ENCODE measurements at places on chromosomes 5 and 9.
A peak's percentile ranks its signal among the peaks of the same experiment; 100 is the strongest.

- no peak for DNase-seq
These were observed 38.8 kb downstream of the RASGEF1C start for GRCh38 chr5:180170106-180170809.

GRCh38 chr9:15743512-15743911 is 190.7 kb downstream of the CCDC171 start:
- DNase-seq: no peak

DNA sequence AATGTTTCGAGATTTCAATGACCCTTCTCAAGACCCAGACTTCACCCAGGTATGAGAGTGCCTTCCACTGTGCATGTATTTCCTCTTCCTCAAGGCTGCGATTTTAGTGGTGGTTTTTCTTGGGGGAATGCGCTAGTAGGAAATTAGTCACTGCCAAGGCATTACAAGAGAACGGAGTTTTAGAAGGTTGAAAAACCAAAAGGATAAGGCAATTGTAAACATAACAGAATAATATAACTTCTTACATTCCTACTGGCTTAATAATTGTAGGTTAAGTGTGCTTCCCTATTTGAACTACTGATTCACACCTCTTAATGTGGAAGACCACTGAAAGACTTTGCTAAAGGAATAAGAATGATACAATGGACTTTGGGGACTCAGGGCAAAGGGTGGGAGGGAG is 38.9 kb downstream of the ACO1 start:
- DNase-seq: no peak

GRCh38 chr5:38518341-38518740 is 38.1 kb downstream of the LIFR start:
- no peak for DNase-seq

GRCh38 chr5:144065786-144066185 is 104.7 kb downstream of the YIPF5 start:
- DNase-seq: no peak

GRCh38 chr9:4116723-4117460 is 183.0 kb downstream of the GLIS3 start:
- DNase-seq: peak; percentile 75

- no peak for DNase-seq
These were observed 45.7 kb upstream of the PANK3 start for GRCh38 chr5:168624850-168625364.

DNA sequence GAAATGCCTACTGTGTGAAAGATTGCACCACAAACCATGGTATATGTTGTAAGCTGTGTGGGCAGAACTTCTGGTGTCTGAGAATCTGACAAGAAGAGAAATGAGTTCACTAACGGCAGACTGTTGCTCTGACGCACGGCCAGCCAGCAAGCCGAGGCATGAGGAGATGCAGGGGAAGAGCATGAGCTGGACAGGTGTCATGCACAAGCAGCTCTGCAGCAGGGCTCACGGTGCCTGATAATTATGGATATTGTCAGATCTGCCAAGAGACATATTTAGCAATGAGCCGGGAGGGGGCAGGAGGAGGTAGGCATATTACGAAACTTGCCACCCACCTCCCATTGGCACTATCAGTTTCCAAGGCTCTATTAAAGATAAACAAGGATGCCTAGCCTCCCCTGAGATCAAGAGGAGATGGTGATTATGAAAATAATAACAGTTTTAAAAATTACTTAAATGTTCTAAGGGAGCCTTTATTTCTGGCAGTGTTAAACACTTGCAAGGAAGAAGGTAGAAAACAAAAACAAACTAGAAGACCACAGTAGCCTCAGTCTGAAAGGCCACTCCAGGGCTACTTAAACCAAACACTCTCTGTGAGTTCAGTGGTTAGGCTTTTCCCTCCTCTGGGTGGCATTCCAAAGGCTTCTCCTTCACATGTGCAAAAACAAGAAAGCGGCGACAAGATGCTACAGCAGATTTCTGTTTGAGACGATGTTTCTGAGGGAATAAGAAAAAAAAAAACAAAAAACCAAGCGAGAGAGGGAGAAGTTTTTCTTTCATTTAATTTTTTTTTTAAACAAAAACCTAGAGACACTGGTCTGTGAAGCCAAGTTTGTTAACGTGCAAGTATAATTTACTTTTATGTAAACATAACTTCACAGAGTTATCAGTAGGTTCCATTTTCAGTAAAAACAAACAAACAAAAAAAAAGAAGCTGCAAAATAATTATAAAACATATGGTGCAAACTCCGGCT is 339.5 kb downstream of the BNC2 start:
- DNase-seq: no peak

DNA sequence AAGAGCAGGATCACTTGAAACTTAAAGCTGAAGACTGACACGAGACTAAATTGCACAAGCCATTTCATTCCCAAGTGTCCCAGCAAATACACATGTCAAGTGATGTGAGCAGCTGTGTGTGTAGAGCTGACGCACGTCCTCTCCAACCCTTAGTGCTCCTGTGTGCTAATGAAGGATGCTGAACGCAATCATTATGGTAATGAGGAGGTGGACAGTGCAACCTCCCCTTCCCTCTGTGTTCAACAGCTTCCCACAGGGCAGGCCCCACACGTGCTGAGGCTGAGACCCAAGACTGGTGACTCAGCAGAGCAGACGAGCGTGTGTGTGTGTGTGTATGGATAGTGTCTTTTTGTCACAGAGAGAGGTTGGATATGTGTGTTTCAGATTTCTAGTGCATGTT is 702.1 kb downstream of the SEMA5A start:
- DNase-seq: peak; percentile 76

DNA sequence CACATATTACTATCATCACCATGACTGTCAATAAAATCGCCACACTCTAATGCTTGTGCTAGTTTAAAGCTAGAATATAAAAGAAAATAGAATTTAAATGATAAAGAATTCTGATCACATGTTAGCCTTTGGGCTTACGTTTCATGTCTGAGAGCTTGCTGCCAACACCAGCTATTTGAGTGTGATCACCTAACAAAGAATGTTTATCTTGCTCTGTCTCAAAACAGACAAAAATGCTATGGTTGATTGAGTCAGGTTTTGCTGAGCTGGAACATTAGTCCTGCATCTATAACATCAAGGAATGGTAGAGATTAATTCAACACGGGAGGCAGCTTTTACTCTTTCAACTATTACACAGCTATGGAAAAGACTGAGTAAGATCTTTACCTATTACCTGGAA is 50.7 kb downstream of the MSX2 start:
- DNase-seq: no peak

- no peak for DNase-seq
These were observed 223.2 kb downstream of the ASTN2 start for GRCh38 chr9:117191504-117192261.

GRCh38 chr9:106528158-106528557 is 334.8 kb upstream of the ZNF462 start:
- no peak for DNase-seq

GRCh38 chr5:151657114-151657513 is 29.6 kb downstream of the SPARC start:
- DNase-seq: no peak

DNA sequence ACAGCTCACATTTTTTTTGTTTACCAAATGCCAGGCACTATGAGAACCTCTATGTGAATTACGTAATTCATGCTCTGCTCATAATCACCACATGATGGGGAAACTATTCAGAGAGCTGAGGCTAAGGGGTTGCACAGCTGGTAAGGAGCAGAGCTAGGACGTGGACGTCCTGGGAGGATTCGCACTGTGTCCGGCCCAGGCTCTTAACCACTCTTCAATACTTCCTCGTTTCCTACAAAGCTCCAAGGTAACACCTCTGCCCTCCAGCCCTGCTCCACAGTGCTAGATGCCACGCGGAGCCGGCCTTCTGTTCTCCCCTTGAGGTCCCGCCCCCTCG is 8.7 kb downstream of the PHF19 start:
- DNase-seq: peak; percentile 74

- no peak for DNase-seq
These were observed 62.5 kb upstream of the ALDH1B1 start for GRCh38 chr9:38329968-38330367.

DNA sequence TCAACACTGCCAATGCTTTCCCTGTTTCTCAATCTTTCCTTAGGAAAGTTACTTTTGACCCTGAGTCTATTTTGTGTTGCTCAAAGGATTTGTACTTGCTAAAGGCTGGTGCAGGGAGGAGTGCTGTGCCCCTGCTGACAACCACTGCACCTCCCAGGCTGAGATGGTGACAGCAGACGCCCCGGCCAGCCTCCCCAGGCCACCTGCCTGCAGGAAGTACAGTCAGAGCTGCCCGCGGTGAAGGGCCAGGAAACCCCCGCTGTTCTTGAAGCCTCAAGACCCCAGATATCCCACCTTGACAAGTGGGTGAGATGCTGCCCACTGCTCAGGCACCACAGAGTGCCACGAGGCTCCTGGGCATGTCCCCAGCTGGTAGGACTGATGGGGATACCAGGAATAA is 44.2 kb upstream of the CKMT2 start:
- DNase-seq: no peak

DNA sequence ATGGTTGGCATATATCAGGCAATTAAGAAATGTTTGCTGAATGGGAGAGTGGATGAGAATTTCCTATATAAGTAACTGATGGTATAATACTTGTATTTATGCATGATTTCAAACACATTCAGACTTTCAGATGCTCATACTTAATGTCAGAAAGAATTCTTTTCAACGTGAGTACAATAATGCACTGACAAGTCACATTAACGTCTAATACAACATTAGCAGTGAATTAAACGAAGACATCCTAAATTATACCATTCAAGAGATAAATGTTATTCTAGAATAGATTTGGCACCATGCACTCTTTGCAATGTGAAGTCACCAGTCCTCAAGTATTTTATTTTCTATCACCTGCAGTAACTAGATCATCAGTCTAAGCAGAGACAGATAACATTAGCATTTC is 712.9 kb downstream of the TLE1 start:
- DNase-seq: no peak

GRCh38 chr9:135229701-135230385 is 142.4 kb downstream of the OLFM1 start:
- DNase-seq: no peak

DNA sequence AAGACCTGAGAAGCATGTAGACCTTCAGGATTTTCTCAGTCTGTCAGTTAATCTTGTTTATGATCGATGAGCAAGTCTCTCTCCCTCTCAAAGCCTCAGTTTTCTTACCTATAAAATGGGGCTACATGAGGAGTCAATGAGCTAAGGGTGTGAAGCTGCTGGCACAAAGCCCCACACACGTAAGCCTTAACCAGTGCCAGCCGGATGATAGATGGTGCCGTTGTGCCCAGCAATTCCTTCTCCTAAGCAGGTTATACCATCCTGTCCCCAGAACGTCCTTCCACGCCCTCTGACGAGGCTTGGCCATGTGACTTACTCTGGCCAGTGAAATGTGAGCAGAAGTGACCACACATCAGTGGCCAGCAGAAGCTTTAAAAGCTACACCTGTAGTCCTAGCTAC is 179.0 kb downstream of the C9orf50 start:
- DNase-seq: no peak

- peak; percentile 39 for DNase-seq
These were observed 694 bp downstream of the RMI1 start for GRCh38 chr9:83981126-83981871.

DNA sequence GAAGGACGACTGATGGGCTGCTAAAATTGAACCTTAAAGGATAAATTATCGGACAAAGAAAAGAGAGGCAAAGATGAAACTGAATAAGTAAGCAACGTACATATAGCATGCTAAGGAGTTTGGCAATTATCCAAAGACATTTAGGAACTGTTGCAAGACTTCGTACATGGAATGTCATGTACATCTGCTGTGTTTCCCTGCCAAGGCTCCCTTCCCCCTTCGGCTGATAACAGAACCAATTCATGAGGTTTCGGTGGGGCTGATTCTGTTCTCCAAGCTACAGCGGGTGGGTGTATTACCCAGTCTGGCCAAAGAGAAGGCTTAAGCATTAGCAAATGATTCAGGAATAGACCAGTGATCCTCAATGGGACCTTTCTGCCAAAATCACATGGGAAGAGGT is 190.9 kb upstream of the FREM1 start:
- no peak for DNase-seq

DNA sequence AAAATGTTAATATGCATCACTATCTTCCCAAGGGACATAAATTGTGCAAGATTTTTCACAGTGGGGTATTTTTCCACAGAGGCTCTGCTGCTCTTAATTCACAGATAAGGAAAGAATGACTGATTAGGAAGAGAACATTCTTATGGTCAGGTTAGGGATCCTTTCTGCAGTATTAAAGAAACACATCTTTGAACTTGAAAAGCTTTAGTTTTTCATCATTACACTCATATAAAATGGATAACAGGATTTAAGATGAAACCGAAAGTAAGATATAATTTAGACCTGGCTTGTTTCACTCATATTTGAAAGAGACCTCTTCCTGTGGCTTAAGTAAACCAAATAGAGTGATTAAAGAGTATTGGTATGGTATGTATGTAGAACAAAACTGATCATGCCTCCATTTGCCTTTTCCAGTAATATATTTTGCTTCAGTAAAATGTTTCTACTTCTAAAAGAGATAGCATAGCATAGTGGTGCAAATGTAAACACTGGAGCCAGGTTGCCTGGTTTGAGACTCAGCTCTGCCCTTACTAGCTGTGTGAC is 160.0 kb downstream of the PRR16 start:
- DNase-seq: peak; percentile 90

GRCh38 chr9:108323615-108324014 is 532.2 kb downstream of the ACTL7B start:
- DNase-seq: no peak

DNA sequence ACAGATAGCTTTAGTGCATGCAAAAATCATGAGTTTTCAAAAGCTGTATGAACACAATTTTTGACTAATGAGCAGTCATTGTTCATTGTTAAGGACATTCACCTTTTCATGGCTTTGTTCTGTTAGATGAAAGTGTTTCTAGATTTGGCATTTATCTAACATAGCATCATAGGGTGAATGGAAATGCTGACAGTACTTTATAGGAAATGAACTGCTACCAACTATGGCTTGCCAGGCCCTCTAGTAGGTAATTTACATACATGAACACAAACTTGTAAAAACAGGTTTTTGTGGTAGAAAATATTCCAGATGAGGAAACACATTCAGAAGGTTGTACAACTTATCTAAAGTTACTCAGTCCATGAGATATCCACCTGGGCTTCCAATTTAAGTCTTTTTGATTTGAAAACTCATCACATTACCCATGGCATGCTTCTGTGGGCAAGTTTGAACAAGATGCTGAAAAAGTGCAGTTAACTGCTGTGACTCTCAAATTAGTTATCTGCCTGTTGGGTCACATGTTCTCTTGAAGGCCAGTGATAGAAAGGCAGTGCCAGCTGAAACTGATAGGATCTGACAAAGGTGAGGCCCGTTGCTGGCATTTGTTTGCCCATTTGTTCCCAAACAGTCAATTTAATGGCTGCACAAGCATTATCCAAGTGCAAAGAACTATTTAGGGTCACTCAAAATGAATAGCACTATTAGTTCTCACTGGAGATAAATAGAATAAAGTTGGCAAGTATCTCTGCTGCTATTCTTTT is 399.1 kb downstream of the MAN2A1 start:
- DNase-seq: no peak

Measured in fibroblast of the aortic adventitia (primary cell).